ENCODE measurements at places on chromosomes 4 and X.
A peak's percentile ranks its signal among the peaks of the same experiment; 100 is the strongest.

DNA sequence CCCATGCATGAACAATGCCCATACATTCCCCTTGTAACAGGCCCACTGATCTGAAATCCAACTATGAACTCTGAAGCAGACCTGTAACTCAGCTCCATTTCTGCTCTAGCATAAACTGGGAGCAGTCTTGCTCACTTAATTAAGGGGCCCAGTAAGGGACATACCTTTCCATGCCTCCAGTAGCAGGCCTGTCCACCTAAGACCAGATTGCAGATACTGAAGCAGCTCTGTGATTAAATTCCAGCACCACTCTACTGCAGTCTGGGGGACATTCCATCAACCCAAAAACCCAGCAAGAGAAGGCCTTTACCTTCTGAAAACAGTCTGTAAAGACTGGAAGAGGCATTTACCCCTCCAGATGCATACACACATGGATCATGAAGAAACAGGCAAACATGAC, 162.0 kb upstream of the NEIL3 start:
- DNase-seq: no peak

GRCh38 chr4:138977524-138977923, 38.1 kb upstream of the NOCT start:
- no peak for DNase-seq

GRCh38 chr4:143406523-143406922, 69.8 kb downstream of the GAB1 start:
- no peak for DNase-seq

- no peak for DNase-seq
Measured at GRCh38 chr4:187209921-187210613, 486.4 kb upstream of the FAT1 start.

DNA sequence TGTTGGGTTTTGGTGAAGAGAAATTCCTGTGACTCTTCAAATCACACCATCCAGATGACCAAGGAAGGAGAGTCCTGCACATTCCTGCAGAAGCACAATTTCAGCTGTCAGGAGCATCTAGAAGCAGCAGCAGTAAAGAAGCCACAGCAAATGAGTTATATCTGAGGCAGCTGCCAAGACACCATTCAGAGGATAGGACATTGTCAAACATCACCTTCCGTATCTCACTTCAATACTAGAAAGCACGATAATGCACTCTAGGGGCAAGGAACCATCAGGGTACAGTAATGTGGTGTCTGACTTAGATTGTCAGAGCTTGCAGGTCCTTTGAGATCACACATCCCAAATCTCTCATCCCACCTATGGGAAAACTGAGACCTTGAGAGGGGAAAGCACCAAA, 134.5 kb downstream of the COL4A6 start:
- DNase-seq: no peak

- peak; percentile 41 for DNase-seq
Measured at GRCh38 chr4:30721185-30722091, 1.3 kb downstream of the PCDH7 start.

DNA sequence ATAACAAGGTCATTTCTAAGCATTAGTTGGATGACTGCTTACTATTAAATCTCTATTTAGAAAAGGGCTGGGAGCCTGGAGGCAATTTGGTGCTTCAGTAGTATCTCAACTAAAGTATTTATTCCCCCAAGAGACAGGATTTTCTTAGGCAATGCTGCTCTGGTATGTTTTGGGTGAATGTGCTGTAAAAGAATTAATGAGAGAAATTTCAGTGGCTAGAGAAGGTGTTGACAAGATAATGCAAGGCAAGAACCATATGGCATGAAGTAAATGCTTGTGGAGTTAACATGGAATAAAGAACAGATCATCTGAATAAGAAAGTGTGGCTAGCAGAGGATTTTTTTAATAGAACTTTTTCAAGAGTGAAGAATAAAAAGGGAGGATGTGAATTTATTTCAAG, 3.9 kb downstream of the CYP2U1 start:
- no peak for DNase-seq

GRCh38 chr4:101183666-101184373, 163.5 kb downstream of the PPP3CA start:
- no peak for DNase-seq

- no peak for DNase-seq
Measured at GRCh38 chr4:95869961-95870500, 30.1 kb downstream of the PDHA2 start.

- no peak for DNase-seq
Measured at GRCh38 chrX:20418379-20419150, 151.9 kb upstream of the RPS6KA3 start.

DNA sequence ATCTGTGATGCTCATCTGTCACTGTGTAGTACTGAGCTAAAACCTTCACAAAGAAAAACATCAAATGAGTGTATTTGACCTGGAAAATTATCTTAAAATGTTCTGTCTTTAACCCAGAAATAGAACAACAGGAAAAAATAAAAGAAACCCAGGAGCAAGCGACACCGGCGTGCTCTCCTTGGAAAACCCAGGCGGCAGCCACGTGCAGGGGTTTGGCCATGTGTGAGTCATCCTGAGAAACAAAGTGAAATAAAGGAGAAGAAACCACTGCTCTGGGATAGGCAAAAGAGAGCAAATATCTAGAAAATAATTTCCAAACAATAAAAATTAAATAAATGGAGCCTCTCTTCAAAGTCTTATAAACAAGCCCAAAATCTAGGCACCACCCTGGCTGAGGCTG, 20.0 kb upstream of the TMEM128 start:
- DNase-seq: no peak

DNA sequence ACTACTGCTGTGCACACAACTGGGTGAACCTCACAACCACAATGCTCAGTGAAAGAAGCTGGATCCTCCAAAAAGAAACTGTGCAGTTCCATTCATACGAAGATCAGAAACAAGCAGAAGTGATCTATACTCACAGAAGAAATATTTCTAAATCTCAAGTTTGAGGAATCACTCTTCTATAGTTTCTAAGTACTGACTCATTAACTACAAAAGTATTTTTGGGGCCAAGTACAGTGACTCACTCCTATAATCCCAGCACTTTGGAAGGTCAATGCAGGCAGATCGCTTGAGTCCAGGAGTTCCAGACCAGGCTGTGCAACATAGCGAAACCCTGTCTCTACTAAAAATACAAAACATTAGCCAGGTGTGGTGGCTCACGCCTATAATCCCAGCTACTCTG, 51.3 kb upstream of the RELL1 start:
- DNase-seq: no peak

DNA sequence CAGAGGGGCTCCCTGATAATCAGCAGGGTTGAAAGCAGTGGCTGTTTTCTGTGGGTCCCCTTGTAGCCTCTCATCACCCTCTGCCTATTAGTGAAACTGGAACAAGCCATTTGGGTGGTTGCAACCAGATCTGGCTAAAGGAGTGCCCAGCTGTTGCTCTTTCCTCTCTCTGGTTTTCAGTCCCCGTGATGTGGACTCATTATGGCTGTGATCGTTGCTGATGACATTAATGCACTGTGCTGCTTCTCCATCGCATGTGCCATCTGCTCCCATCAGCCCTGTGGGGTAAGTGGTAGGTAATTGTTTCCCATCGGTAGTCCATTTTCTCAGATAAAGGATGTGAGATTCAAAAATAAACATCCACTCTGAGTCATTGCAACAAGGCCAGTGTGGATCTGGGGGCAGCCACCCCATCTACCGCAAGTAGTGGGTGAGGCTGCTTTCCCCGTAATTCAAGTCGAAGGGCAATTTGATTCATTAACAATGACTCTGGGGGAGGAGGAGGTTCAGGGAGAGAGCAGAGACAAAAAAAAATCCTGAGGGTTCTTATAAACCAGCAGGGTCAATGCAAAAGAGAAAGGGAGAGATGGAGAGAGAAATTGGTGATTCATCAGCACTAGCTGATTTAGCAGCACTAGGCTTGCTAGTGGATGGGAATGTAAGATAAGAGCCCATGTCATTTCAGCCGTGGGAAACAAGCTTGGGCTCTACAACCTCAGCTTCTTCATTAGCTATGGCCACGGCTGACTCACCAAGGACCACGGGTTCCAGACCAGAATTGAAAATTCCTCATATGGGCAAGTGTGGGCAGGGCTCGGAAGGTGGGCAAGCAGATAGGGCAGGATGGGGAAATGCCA, 357.8 kb downstream of the MID1IP1 start:
- no peak for DNase-seq

DNA sequence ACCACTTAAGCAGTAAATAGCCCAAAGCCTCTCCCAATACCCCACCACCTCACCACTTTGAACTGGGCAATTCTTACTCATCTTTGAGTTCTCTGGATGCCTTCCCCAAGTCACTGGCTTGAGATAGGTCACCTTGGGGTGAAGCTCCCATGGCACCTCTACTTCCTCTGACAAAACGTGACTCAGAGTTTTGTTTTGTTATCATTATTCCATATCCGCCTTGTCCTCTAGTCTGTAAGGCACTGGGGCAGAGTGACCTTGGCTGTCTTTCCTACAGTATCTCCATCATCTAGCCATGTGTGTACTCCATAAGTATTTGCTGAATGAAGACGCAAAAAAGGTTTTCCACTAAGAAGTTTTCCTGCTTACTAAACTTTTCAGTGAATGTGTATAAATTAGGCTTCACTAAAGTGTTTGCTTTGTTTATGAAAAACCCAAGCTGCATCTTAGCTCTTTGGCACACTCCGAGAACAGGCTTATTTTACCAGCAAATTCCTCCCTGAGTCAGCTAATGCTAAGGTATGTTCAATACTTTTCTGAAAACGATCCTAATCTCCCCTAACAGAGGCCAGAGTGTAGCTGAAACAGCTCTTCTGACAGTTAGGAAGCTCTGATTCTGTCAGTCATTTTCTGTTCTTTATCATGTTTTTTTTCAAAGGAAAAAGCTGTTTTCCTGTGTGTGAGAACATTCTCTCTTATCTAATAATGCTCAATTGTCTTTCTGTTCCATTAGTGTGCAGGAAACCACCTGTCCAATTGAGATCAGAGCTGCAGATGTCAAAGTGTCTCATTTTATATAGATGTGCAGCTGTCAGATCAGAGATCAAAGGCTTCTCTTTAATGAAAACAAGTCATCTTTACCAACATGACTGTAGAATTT, 30.2 kb upstream of the TSPAN5 start:
- no peak for DNase-seq

GRCh38 chrX:67545893-67546495, 2.2 kb downstream of the AR start:
- no peak for DNase-seq

DNA sequence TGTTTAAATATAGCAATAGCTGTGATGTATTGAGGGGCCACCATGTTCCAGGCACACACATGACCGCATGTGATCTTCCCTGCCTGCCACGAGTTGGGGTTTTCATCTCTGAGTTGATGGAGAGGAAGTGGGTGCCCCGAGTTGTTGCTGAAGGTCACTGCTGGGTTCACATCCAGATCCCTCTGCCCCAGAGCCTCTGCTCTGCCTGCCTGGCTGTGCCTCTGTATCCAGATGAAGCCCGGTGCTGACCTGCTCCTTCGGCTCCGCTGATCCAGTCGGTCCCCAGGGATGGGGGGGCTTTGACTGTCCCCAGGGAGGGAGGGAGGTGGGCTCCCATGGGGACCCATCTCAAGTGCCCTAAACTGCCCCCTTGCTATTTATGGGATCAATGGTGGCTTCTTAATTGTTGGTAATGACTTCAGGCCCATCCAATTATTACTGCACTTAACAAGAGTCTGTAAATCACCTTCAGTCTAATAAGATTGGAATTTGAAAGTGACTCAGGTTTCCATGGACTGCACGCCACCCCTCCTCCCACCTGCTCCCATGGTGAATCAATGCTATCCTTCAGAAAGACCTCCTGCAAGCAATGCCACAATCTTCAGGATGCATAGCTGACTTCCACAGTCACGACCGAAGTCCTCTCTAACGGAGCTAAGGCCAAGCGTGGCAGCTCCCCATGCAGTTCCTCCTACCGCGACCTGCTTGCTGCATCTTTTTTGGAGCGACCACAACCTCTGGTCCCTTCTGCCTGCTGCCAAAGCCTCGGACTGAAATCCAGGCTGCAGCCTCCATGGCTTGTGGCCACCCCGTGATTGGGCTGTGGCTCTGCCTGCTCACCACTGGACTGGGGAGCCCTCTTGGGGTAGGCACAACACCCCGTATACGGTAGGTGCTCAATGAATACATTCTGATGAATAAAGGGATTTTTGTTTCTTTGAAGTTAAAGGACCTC, 73.1 kb downstream of the CPZ start:
- no peak for DNase-seq

- DNase-seq: no peak
Measured at GRCh38 chr4:58136604-58137003, 1026.4 kb upstream of the IGFBP7 start.

DNA sequence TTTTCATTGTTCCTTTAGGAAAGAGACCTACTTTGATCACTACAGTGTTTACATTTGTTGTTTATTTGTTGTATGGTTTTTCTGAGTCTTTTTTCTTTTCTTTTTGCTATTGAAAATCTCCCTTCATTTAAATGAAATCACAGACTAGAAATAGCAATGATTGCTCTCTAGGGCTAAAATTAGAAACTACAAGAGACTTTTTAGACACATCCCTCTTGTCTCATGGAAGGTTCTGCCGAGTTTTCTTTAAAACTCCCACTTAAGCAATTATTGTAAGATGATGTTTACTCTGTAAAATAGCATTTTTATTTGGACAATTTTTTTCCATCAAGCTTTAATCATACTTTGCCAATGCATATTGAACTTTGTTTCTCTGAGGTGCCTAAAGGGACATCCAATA, 136.6 kb downstream of the PALLD start:
- no peak for DNase-seq

DNA sequence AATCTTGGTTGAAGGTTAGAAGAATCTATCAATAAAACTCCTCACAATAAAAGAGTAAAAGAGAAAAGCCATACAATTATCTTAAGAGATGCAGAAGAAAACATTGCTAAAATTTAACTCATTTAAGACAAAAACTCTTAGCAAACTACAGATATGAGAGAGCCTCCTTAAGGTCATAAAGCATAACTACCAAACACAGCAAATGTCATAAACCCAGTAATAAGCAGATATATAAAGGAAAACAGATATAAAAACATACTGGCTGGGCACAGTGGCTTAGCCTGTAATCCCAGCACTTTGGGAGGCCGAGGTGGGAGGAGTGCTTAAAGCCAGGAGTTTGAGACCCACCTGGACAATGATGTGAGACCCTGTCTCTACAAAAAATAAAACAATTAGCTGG, 165.3 kb downstream of the FAM13A start:
- no peak for DNase-seq

GRCh38 chr4:665381-665750, 8.7 kb downstream of the ATP5ME start:
- DNase-seq: no peak

GRCh38 chr4:30653291-30653690, 66.9 kb upstream of the PCDH7 start:
- no peak for DNase-seq

GRCh38 chr4:174464949-174465348, 57.3 kb downstream of the HPGD start:
- DNase-seq: no peak

DNA sequence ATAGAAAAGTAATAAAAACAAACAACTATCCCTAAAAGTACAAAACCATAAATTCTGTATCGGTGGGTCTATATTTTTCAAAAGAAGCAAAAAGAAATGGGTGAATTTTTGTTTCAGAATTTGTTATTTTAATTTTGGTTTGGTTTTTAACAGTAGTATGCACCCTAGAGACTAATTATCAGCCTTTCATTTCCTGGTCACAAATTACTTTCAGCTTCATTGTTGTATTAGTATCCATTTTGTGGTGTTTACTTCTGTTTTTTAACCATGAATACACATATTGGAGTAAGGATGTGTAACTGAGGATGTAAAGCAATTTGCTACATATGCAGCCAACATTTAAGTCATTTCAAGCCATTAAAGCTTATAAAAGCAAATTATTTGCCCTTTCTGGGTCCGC, 97.8 kb downstream of the LUZP4 start:
- no peak for DNase-seq

- no peak for DNase-seq
Measured at GRCh38 chr4:126023896-126024295, 709.1 kb downstream of the FAT4 start.

GRCh38 chrX:105752338-105752956, 69.9 kb upstream of the NRK start:
- no peak for DNase-seq
